ENCODE measurements at places on chromosomes 11 and 22.

DNA sequence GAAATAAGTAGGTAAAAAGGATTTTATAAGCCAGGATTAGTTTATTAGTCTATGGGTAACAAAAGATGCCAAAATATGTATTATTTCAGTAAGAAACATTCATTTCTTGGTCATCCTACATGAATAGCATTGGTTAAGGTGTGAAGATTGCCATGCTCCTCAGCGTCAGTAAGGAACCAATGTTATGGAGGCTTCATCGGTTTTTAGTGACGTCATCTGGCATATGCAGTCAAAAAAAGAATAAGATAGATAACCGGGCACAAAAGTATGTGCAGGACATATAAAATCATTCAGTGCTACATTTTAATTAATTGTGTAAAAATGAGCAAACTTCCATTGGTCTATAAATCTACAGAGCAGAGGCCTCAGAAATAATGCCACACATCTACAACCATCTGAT is 29.4 kb downstream of the TRIM5 start:
- DNase-seq = no peak

DNA sequence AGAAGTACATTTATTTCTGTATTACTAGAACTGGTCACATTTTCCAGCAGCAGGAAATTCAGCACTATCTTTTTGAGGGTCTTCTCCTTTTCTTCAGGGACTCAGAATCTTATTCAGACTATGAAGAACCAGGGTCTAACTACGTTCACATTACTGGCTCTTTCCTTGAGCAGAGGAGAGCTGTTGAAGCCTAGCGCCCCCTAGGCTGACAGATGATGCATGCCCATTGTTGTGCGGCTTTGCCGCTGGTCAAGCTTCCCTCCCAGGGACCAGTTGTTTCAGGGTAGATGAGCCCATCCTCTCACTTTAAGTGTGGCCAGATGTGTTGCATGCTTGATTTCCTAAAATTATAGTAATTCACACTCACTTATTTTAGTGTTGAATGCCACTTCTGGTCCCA is 168.2 kb upstream of the PDGFD start:
- DNase-seq = no peak

GRCh38 chr22:24067587-24068376 is 56.7 kb downstream of the CABIN1 start:
- DNase-seq = peak; percentile 56

GRCh38 chr11:77747381-77747969 is 73.0 kb downstream of the RSF1 start:
- no peak for DNase-seq
